ENCODE measurements at places on chromosomes 1 and 21.

GRCh38 chr1:153796786-153797659, 21.8 kb downstream of the SLC27A3 start:
- peak; percentile 59 for DNase-seq

DNA sequence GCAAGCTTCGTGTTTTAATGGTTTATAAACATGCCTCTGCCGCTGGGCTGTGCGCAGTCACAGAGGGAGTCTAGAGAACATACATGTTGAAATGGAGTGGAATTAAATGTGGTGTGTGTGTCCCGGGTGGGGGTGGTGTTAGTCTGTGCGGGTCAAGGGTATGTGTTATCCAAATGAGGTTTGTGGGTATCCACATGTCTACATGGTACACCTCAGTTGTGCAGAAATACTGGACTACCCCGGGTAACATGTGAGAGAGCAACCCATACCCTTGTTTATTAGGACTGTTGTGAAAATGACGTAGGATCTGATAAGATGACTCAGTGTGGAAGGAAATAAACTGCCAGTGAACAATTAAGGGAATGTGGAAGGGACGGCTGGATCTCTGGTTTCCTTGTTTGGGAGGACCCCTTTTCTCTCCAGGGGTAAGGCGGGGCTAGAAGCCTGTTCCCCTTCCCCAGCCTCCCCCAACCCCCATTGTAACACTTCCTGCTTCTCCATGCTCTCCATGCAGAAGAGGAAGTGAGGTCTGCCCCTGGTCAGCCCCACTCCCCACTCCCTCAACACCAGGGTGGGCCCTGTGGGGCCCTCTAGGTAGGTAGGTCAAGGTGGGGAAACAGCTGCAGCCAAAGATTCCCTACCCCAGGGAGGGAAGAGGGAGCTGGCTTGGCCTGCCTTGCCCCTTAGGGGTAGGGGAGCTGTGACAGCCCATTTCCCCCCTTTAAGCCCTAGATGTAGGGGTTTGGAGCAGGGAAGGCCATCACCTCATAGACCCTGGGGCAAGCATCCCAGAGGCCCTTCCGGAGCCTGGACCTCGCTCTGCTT, 690 bp downstream of the EPS8L3 start:
- DNase-seq: no peak

GRCh38 chr1:227170361-227171166, 147.7 kb downstream of the CDC42BPA start:
- DNase-seq: no peak

DNA sequence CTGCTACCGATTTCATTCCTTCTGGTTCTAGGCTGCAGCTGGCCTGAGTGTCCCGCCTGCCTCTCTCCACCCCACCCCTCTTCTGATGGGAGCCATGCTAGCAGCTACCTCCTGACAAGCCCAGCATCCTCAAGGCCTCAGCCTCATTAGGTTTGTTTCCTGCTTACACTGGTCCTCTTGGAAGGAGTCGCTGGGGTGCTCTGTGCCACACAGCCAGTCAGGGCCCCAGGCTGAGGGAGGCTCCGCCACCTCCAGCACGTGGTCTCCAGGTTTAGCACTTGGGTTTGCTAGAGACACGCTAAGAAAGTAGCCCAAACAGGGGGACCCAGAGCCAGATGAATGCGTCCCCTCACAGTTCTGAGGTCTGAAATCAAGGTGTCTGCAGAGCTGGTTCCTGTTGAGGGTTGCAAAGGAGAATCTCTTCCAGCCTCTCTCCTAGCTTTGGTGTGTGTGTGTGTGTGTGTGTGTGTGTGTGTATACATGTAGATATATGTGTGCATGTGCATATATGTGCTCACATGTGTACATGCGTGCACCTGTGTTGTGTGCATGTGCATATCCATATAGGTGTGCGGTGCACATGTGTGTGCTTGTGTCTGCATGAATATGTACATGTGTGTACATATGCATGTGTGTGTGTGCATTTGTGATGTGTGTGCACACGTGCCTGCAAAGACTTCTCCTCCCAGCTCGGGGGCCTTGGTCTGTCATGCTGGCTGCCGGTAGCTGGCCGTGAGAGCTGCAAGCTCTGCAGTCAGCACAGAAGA, 301.1 kb upstream of the AJAP1 start:
- no peak for DNase-seq

DNA sequence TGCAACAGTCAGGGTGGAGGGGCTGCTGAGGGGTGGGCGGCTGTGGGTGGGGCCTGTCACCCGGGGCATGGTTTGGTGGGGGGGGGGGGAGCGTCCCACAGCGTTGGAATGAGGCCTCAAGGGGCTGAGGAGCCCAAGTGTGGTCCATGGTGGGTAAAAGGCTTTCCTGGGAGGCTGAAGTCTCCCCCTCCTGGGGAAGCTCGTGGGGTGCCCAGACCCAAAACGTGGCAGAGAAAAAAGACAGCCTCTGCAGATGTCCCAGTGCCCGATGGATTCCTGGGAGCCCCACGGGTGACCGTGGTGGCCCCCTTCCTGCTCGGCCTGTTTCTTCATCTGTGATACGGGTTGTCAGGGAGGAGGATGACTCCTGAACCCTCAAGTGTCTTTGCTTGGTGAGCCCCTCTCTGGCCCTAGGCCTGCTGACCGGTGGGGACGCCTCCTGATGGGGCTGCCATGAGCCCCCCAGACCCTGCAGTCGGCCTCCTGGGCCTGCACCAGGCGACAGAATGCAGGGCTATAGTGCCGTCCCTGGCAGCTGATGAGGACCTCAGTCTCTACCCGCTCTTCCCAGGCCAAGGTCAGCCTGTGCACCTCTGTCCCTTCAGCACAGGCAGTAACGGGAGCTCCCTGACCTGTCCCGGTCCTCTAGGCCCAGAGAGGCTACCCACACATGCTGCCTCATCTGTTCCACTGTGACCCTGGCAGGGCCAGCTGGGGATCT, 1.1 kb downstream of the OBSCN start:
- DNase-seq: no peak

DNA sequence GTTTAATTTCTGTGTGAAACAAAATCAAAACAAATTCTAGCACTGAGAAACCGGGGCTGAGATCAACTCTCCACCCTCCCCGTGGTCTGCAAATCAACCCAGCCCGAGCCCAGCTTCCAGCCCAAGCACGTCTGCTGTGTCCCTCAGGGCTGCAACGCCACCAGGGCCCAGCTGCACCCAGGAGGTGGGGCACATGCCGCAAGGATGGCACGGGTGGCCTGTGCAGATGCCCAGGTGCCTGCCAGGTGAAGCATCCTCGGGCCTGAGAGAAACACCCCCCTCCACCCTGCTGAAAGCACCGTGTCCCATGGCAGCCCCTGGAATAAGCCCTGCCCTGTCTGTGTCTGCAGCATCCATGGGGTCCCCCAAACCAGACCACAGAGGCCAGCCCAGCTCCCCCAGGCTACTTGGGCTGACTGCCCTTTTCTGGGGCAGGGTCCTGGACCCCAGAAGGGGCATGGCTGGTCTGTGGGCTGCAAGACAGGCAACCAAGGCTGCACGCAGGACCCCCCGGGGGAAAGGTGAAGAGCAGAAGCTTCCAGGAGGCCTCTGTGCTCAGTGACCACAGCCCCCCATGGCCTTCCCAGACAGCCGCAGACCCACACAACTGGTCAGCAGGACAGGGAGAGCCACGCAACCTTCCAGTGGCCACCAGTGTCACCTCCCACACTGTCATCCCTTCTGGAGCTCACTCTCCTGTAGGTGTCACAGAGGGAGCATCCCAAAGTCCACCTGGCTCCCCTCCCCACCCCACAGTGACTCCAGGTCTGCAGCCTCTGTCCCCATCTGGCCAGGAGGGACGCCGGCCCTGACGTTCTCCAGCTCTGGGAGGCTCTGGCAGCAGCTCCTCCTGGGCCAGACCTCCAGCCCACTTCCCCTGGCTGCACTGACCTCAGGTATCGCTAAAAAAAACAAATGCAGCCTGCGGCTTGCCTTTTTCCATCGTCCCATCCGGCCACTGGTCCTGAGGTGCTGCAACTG, 7.7 kb downstream of the WNT9A start:
- DNase-seq: no peak

GRCh38 chr21:32886339-32886738, 114.8 kb upstream of the PAXBP1 start:
- DNase-seq: no peak

DNA sequence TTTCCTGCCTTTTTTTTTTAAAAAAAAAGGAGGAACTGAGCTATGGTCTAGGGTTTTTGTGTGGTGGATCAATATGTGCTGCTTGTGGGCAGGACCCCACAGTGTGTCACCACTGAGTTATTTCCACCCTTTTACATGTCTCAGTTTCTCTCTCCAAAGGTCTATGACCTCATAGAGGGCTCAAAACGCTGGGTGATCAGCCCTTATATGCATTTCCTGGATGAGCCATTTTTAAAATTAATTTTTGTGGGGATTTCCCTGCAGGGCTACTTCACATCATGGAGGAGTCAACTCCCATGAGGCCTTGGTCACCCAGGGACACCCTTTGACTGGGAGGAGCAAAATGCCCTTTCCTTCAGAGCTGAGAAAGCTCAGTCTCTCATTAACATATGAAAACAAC, 20.7 kb upstream of the HAO2 start:
- no peak for DNase-seq

DNA sequence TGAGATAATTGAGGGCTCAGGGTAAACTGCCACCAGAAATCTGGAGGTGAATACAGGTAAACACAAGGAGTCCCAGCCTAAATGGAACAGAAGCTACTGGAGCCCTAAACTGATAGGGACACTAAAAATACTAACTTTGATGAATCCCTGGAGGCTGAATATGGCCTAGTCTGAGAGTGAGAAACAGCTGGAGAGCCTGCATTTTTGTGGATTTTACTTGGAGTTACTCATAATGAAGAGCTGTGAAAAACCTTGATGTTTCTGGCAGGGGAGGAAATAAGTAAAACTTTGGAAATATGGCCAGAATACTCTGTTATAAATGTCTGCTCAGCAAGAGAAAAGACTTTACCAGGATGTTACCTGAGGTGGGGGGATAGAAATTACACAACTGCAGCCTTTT, 164.4 kb downstream of the LIPI start:
- no peak for DNase-seq

- no peak for DNase-seq
Measured at GRCh38 chr1:156098784-156099183, 15.7 kb upstream of the LMNA start.

DNA sequence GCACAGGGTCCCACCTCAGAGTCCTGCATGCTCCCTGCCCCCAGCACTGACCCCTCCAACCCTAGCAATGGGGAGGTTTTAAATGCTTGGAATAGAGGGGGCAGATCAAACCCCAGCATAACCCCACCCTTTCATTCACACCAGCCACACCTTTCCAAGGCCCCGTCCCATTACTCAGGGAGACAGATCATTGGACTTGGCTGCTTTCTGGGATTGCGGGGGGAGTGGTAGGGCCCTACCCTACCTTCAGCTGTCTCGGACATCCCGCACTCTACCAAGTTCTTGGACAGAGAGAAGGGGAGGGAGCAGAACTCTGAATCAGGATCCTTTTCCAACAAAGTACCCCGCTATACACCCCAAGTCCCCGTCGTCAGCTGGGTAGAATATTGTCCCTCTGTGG, 983 bp downstream of the PADI2 start:
- no peak for DNase-seq

DNA sequence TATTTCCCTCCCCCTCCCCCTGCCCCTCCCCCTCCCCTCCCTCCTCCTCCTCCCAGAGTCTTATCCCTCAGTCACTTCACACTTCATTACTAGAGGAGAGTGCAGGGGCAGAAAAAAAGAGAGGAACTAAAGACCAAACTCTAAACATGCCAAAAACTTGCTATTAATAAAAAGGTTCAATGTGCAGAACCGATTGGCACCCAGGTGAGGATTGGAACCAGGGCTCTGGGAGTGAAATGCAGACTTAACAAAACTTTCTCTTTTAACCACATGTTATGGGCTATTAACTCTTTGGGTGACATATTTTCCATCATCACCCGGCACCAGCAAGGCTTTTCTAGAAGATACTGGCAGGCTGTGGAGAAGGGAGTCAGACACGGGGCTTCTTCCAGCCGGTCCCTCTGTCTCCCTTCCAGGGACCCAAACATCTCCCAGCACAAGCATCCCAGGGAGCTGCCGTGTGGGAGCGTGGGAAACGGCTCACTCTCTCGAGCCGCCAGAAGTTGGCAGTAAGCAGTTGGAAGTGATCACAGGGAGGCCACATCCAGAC, 13.6 kb downstream of the NID1 start:
- DNase-seq: no peak

DNA sequence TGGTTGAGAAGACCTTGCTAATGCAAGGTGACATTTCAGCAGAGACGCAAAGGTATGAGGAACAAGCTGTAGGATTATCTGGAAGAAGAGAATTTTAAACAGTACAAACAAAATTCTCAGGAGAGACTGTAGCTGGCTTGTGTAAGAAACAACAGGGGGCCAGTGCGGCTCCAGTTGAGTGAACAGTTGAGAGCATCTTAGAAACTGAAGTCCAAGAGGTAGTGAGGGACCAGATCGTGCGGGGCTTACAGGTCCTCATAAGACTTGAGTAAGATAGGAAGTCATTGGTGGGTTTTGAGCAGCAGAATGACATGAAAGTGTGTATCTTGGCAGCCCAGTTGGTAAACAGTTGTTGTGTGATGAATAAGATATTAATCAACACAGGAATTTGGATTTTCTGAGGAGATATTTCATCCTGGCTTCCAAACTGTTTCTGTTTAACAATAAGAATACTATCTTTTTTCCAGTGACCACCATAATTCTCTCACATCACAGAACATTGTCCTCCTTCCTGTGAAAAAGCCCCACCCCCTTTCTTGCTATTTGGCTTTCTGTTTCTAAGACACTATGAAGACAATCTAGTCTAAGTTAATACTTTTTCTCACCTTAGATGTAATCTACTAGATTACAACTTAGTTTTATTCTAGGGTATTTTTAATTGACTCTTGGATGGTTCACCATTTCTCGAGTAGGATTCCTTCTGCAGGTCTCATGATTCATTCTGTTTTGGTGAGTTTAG, 62.4 kb downstream of the SASS6 start:
- no peak for DNase-seq

GRCh38 chr1:235327559-235328270, at the start of gene ARID4B:
Gene ARID4B (minus strand): TSS chr1:235328179. CDS start chr1:235326919, 1,260 bp downstream.
- DNase-seq: no peak

DNA sequence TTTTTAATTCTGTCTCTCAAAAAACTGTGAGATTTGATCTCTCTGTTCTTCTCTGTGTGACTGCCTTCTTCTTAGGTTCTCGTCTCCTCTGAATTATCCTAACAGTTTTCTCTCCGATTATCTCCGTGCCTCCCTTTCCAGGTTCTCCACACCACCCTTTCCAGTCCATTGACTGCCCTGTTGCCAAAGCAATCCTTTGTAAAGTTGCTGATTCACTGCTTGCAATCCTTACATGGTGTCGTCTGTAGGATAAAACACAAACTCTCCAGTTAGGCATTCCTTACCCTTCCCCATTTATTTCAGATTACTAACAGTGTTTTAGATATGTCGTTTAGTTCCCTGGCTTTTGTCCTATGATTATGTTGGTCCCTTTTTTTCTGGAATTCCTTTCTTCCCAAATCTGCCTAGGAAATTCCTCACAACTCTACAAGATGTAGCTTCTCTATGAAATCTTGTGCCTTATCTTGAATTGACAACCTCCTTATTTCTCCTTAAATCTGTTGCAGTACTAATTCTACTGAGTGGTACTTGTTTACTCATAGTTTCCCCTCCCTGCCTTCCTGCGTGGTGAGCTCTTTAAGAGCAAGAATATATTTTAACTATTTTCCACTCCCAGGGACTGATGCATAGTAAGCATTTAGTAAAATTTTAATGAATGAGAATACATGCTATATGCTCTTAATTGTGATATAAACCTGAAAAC, 22.3 kb downstream of the RCOR3 start:
- DNase-seq: no peak
